ENCODE measurements at places on chromosomes 11 and 22. TPM values are rescaled to one million over a fixed set of nuclear protein-coding genes. Genes with fewer than 3 reads are reported as not detected.

DNA sequence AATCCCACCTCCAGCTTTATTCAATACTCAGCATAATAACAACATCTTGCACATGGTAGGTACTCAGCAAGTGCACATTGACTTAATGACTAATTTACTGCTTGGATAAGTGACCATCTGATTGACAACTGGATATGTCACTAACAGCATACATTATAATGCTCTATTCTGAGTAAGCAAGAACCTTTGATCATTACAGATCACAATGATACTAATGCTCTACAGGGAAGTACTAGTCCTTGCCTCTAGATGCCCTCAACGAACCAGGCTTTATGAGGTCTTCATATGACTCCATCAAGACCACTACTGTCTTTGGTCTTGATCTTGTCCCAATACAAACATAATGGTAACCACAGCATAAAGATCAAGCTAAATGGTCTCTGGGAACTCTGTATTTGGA, 167.6 kb upstream of the MTMR2 start:
- DNase-seq, result no peak

DNA sequence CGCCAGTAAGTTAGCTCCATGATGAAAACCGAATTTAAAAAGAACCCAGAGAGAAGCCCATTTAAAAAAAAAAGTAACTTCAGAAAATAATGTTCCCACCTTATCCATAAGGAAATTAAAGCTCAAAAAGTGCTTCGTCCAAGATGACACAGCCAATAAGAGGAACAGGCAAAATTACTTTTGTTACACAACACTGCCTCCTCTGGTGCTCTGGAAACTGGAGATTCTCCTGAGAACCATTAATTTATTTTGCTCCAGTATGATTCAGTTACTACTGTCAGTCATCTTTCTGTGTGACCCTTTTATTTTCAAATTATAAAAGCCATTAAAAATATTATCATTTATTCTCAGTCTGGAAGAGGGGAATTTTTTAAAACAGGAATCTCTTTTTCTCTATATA, 2.0 kb downstream of the IFT27 start:
- no peak for DNase-seq

- no peak for DNase-seq
These were observed 3.3 kb downstream of the NRGN start for GRCh38 chr11:124743050-124743449.

DNA sequence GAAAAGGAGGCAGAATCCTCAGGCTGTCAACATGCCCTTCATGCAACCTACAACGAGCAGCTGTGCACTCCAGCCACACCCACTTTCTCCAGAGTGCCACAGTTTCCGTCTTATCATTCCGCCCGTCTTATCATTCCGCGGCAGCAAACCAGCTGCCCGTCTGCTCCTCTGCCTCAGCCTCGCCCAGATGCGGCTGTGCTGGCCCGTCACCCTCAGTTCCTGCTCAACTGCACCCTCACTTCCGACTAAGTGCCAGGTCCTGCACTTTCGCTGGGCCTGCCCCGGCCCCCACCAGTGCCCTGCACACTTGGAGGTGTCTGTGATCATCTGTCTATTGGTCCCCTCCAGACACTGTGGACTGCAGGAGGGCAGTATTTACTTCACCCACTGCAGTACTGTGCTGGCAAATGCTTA, 43.7 kb downstream of the MICAL3 start:
- DNase-seq, result no peak

DNA sequence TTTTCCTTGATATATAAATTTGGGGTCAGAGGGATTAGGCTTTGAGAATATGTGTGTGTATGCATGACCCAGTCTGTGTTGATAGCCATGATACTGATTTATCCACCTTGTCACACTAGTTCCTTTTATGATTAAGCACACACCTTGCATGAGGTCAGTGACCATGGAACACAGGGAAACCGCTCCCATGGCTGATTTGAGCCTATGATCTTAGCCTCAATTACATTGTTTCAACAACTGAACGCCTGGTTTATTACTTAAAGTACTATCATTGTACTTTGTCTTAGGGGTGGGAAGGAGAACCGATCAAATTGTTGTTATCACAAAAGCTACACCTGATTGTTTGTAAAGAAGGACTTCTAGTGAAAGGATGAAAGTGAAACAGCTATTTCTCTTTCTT, 70.7 kb downstream of the ARFGAP2 start:
- no peak for DNase-seq

DNA sequence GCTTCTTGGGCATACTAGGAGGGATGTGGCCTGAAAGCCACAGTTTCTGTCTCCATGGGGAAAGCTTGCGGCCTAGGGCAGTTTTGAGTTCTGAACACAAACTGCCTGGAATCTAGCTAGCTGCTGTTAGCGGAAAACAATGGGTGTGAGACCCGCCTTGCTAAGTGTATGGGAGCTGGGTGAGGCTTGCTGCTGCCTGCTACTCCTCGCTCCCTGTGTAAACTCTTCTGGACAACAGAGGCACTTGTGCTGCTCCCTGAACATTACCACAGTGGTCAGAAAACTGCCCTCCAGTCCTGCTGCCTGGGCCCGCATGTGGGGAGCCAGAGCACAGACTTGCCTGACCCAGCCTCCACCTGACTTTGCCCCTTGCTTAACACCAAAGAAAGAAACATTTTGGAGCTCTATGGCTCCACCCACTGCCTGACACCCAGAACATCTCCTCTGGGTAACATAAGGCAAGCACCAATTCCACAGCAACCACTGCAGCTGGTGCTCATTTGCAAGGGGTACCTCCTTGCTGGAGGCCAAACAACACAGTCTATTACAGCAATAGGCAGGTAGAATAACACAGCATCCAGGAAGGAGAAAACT, 766.3 kb upstream of the RAG2 start:
- no peak for DNase-seq

LAYN gene
- 8.4 TPM for polyA plus RNA-seq

DNA sequence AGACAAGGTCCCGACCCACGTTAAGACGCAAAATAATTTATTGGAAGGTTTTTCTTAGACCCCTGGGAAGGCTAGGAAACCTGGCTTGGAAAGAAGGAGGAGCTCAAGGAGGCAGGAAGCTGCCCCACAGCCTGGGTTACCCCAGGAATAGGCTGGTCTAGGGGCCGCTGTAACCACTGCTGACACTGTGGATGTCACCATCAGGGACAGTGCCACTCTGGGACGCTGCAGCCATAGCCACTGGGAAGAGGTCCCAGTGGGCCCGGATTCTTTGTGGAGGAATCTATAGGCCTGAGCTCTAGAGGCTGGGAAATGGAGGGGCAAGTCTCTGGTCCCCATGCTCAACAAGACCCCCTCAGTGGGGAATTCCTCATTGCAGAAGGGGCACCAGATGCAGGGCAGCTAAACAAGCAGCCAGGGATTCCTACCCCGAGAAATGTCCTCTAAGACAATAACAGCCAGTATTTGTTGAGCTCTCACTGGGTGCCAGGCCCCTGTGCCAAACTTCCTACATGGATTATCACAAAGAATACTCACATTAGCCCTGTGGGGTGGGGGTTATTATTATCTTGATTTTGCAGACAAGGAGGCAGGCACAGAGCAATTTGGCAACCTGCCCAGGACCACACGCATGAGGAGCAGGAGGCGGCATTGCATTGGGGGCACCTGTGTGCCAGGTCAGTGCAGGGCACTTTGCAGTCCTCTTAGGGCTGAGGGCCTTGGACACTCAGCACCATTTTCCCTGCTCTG, 19.5 kb upstream of the CHKA start:
- no peak for DNase-seq

DNA sequence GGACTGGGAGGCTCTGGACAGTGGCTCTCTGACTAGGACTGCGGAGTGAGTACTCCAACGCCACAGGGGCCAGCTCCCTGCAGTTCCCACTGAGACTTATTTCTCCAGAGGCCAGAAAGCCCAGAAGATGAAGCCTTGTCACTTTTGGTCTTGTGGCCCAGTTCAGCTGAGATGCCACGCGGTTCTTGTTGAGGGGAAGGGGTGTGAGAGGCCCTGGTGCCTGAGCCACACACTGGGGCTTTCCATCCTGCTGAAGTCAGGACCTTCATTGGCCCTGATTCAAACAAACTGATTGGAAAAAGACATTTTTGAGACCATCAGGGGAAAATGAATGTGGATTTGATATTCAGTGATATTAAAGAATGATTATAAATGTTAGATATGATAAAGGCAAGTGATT, 73.6 kb downstream of the UBASH3B start:
- no peak for DNase-seq

DNA sequence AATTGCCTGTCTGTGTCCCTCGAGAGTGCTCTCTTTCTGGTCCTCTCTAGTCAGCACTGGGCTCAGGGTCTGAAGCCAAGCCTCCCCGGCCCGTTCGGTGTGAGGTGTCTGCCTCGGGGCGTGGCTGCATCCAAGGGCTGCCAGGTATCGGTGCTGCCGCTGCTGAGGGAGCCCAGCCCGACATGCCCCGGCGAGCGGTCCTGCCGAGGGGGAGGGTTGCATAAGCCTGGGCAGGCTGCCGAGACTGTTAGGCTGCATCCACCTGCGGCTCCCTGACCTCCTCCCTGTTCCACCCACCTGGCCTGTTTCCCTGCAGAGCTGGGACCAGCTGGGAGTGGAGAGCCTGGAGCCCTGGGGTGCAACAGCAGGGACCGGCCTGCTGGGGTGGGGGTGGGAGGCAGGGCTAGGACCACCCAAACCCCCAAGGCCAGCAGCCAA, 6.3 kb downstream of the OVOL1 start:
- no peak for DNase-seq

- DNase-seq, result no peak
These were observed 618 bp upstream of the CERK start for GRCh38 chr22:46738647-46739093.

- no peak for DNase-seq
These were observed 1.0 kb upstream of the SESN3 start for GRCh38 chr11:95231881-95232605.

RIBC2 gene
- polyA plus RNA-seq, result 2.0 TPM

PARVG gene
- polyA plus RNA-seq, result 4.1 TPM

- peak; percentile 28 for DNase-seq
These were observed 16.6 kb downstream of the IL10RA start for GRCh38 chr11:118002541-118003423.

GRCh38 chr11:26608507-26609146, 36.6 kb upstream of the MUC15 start:
- DNase-seq, result no peak

NCF4 gene
- polyA plus RNA-seq, result 3.5 TPM

FOLR3 gene
- not detected for polyA plus RNA-seq

BTBD18 gene
- polyA plus RNA-seq, result 0.38 TPM

- no peak for DNase-seq
These were observed 33.5 kb downstream of the LIF start for GRCh38 chr22:30212996-30213441.

- no peak for DNase-seq
These were observed 5.0 kb downstream of the BSCL2 start for GRCh38 chr11:62702246-62702645.
